Activated T-helper 17 cell treated with anti-CD3 and anti-CD28 coated beads, Interleukin-2, amount 50 U/mL, for 72 hours (primary cell): ENCODE measurements at places on chromosomes 2 and 18. TPM values are rescaled to one million over a fixed set of nuclear protein-coding genes. Genes with fewer than 3 reads are reported as not detected.
A peak's percentile ranks its signal among the peaks of the same experiment; 100 is the strongest.

Gene UGT1A1
- total RNA-seq, result not detected

DNA sequence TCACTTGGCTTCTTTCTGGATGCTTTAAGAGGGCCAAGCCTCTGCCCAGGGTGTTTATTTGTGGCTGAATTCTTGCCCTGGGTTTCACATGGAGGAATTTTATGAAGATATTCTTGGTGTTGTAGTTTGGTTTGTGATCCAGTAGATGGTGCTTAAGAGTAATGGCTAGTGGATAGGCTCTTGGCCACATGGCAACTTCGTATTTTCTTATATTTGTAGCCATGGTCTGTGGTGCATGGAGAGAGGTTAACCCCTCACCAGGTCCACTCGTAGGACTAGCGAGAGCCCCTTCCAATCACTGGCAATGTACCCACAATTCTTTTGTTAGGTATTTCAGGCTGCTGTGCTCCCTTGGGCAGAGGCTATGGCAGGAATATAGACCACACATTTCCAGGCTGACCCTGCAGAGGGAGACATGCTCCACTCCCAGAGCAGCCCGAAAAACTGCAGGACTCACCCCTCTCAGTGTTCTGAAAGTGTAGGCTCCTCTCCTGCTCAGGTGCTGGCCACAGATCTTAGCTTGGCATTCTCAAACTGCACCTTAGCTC, 582.1 kb upstream of the SETBP1 start:
- no peak for ATAC-seq
- H3K4me3 ChIP-seq, result no peak overlapping the region

DNA sequence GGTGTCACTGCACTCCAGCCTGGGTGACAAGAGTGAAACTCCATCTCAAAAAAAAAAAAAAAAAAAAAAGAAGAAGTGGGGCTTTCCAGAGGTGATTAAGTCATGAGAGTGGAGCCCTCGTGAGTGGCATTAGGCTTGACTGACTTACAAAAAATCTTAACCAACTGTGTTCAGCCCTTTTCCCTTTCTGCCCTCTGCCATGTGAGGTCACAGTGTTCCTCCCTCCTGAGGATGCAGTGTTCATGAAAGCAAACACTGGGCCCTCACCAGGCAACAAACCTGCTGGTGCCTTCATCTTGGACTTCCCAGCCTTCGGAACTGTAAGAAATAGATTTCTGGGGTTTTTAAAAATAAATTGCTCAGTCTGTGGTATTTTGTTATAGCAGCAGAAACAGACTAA, 37.0 kb upstream of the METTL21A start:
- H3K27ac ChIP-seq, result no peak overlapping the region
- no peaks in the 10 kb centered on the region for H3K27me3 ChIP-seq
- H3K4me3 ChIP-seq, result no peak overlapping the region
- no peaks in the 10 kb centered on the region for H3K4me1 ChIP-seq
- ATAC-seq, result peak; percentile 67

Gene LAMA1
- total RNA-seq, result not detected

- H3K27ac ChIP-seq, result no peak overlapping the region
- ATAC-seq, result no peak
- H3K4me1 ChIP-seq, result no peaks in the 10 kb centered on the region
- no peaks in the 10 kb centered on the region for H3K36me3 ChIP-seq
- no peak overlapping the region for H3K4me3 ChIP-seq
Measured at GRCh38 chr2:31539505-31539904, 41.2 kb downstream of the SRD5A2 start.

- H3K4me3 ChIP-seq, result no peak overlapping the region
- no peaks in the 10 kb centered on the region for H3K27me3 ChIP-seq
- H3K27ac ChIP-seq, result no peak overlapping the region
- H3K36me3 ChIP-seq, result no peaks in the 10 kb centered on the region
Measured at GRCh38 chr2:223459328-223459939, 142.7 kb downstream of the SCG2 start.

DNA sequence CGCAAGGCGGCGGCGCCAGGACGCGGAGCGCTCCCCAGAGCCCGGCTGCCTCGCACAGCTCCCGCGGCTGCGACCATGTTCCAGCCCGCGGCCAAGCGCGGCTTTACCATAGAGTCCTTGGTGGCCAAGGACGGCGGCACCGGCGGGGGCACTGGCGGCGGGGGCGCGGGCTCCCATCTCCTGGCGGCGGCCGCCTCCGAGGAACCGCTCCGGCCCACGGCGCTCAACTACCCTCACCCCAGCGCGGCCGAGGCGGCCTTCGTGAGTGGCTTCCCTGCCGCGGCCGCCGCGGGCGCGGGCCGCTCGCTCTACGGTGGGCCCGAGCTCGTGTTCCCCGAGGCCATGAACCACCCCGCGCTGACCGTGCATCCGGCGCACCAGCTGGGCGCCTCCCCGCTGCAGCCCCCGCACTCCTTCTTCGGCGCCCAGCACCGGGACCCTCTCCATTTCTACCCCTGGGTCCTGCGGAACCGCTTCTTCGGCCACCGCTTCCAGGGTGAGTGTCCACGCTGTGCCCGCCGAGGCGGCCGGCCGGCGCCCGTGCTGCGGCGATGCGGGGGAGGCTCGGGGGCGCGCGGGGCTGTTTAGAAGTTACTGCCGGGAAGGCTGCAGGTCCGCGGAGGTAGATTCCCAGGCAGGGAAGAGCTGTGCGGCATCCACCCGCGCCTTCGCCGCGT, 696 bp downstream of the EMX1 start:
- peaks cover 60% of the 10 kb centered on the region for H3K27me3 ChIP-seq
- H3K4me1 ChIP-seq, result peaks cover 5% of the 10 kb centered on the region
- H3K36me3 ChIP-seq, result peaks cover 4% of the 10 kb centered on the region
- H3K4me3 ChIP-seq, result peak overlapping the region; percentile 48
- ATAC-seq, result peak; percentile 33
- no peak overlapping the region for H3K27ac ChIP-seq

DNA sequence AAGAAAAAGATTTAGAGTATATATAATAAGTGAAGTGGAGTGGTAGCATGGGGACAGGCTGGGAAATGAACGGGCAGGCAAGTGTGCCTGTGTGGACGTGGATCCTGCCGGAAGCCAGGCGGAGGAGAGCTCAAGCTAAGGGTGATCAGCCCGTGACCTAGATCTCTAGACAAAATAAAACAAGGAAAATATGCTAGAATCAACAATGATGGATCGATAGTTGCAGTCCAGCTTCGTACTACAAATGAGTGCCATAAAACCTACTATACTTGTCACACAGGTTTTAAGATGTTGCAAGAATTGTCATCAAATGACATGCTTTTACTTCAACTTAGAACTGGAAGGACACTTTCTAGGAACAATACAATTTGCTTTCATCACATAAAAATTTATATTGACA, 8.5 kb downstream of the EIF2AK2 start:
- peaks cover 31% of the 10 kb centered on the region for H3K4me1 ChIP-seq
- peak overlapping the region; percentile 80 for H3K27ac ChIP-seq
- ATAC-seq, result no peak
- peak overlapping the region; percentile 79 for H3K4me3 ChIP-seq

Gene CTNNA2
- not detected for total RNA-seq

Gene RNF152
- total RNA-seq, result 0.11 TPM

DNA sequence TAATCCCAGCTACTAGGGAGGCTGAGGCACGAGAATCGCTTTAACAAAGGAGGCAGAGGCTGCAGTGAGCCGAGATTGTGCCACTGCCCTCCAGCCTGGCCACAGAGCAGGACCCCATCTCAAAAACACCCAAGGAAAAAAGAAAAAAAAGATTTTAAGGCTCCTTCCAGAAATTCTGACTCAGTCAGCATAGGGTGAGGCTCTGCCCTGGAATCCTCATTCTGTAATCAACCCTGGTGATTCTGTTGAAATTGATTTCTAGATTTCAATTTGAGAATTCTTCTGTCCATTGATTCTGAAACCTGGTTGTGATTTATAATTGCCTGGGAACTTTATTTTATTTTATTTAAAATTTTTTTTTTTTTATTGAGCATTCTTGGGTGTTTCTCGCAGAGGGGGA, 27.1 kb upstream of the VPS4B start:
- H3K4me1 ChIP-seq, result no peaks in the 10 kb centered on the region
- no peak overlapping the region for H3K27ac ChIP-seq
- no peaks in the 10 kb centered on the region for H3K27me3 ChIP-seq
- no peaks in the 10 kb centered on the region for H3K36me3 ChIP-seq
- ATAC-seq, result no peak

GRCh38 chr2:206840999-206841398, 75.6 kb downstream of the FASTKD2 start:
- no peak overlapping the region for H3K4me3 ChIP-seq
- no peaks in the 10 kb centered on the region for H3K27me3 ChIP-seq
- no peaks in the 10 kb centered on the region for H3K4me1 ChIP-seq
- no peak for ATAC-seq
- H3K27ac ChIP-seq, result no peak overlapping the region

GRCh38 chr2:127735537-127736399, 34.5 kb downstream of the SFT2D3 start:
- H3K4me3 ChIP-seq, result no peak overlapping the region
- H3K4me1 ChIP-seq, result peaks cover 19% of the 10 kb centered on the region

DNA sequence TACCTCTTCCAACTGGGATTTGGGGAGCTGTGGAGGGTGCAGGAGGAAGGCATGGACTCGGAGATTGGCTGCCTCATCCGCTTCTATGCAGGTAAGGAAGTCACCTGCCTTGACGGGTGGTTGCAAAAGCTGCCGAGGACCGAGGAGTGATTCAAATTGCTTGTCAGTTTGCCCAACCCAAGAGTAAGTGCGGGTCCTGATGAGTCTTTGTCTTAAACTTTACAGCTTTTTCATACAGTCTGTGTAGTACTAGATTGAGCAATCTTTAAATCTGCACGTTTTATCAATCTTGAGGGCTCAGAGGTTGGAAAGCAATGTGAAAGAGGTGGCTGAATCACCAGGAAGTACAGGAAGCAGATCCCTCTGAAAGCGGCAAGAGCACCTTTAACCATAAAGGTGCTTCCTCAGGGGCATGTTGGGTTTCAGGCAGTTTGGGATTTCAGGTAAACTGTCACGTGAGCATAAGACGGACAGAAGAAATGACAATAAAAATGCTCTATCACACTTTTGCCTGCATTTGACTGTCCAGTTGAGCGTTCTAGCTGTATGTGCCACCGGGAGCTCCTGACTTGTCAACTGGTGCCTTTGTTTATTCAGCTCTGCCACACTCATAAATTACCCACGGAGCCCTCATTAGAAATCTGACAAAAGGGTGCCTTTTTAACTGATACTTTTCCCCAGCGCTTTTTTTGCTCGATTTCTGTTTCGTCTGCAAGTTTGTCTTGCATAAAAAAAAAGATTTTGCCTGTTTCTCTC, 2.0 kb downstream of the PHLPP1 start:
- H3K4me1 ChIP-seq, result peaks cover 21% of the 10 kb centered on the region
- H3K27ac ChIP-seq, result peak overlapping the region; percentile 67
- peak; percentile 23 for ATAC-seq
- peak overlapping the region; percentile 86 for H3K4me3 ChIP-seq
- H3K27me3 ChIP-seq, result no peaks in the 10 kb centered on the region

- peaks cover 11% of the 10 kb centered on the region for H3K27me3 ChIP-seq
- ATAC-seq, result no peak
- H3K4me3 ChIP-seq, result no peak overlapping the region
Measured at GRCh38 chr2:134639265-134639664, 79.5 kb downstream of the TMEM163 start.

- H3K27ac ChIP-seq, result no peak overlapping the region
- no peak for ATAC-seq
- no peaks in the 10 kb centered on the region for H3K27me3 ChIP-seq
- no peak overlapping the region for H3K4me3 ChIP-seq
- no peaks in the 10 kb centered on the region for H3K36me3 ChIP-seq
Measured at GRCh38 chr18:48848641-48849143, 102.1 kb downstream of the SMAD7 start.

DNA sequence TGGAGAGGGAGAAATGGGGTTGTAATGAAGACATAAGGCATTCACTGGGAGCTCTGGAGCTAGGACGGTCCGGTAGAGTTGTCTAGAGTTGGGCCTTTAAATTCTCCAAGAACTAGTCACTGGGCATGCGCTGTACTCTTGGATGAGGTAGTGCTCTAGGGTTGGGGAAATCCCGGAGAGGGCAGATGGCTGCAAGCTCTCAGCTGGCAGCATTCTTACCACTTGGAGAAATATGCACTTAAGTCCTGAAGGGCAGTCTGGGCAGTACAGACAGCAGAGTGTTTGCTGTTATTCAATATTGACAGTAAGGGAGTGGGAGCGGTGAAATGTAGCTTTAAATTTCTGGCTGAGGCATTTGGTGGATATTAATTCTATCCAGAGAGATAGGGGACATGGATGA, 214.6 kb downstream of the RDH14 start:
- H3K4me3 ChIP-seq, result no peak overlapping the region
- H3K27ac ChIP-seq, result no peak overlapping the region
- H3K27me3 ChIP-seq, result peaks cover 9% of the 10 kb centered on the region
- no peaks in the 10 kb centered on the region for H3K36me3 ChIP-seq
- H3K4me1 ChIP-seq, result no peaks in the 10 kb centered on the region

GRCh38 chr2:98383166-98383565, 36.9 kb downstream of the CNGA3 start:
- no peak overlapping the region for H3K4me3 ChIP-seq
- H3K27me3 ChIP-seq, result peaks cover 18% of the 10 kb centered on the region
- no peak overlapping the region for H3K27ac ChIP-seq
- ATAC-seq, result no peak
